ENCODE measurements at places on chromosomes 6 and 20.

GRCh38 chr6:154962753-154963152 lies 32.4 kb upstream of the TIAM2 start:
- no peak for DNase-seq

GRCh38 chr6:110295451-110296165 lies 62.5 kb downstream of the METTL24 start:
- no peak for DNase-seq

DNA sequence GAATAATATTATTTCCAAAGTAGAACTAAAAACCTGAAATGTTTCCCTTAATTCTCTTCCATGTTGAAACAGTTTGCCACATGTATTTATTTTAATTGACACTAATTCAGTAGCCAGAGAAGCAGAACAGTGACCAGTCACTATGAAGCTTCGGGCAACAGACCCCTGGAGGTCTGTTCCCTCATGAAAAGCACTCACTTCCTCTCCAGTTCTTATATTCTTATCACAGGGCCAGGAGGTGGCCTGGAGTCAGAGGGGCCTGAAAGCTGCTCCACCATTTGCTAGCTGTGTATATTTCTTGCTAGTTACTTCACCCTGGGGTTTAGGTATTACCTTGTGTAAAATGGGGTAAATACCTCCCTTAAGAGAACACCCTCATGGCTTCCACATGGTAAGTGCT lies 49.1 kb downstream of the MAP7 start:
- no peak for DNase-seq

- DNase-seq, result no peak
Measured at GRCh38 chr20:37288091-37288490, 1.4 kb upstream of the MANBAL start.

GRCh38 chr6:9697263-9697931 lies 717.5 kb downstream of the TFAP2A start:
- no peak for DNase-seq

DNA sequence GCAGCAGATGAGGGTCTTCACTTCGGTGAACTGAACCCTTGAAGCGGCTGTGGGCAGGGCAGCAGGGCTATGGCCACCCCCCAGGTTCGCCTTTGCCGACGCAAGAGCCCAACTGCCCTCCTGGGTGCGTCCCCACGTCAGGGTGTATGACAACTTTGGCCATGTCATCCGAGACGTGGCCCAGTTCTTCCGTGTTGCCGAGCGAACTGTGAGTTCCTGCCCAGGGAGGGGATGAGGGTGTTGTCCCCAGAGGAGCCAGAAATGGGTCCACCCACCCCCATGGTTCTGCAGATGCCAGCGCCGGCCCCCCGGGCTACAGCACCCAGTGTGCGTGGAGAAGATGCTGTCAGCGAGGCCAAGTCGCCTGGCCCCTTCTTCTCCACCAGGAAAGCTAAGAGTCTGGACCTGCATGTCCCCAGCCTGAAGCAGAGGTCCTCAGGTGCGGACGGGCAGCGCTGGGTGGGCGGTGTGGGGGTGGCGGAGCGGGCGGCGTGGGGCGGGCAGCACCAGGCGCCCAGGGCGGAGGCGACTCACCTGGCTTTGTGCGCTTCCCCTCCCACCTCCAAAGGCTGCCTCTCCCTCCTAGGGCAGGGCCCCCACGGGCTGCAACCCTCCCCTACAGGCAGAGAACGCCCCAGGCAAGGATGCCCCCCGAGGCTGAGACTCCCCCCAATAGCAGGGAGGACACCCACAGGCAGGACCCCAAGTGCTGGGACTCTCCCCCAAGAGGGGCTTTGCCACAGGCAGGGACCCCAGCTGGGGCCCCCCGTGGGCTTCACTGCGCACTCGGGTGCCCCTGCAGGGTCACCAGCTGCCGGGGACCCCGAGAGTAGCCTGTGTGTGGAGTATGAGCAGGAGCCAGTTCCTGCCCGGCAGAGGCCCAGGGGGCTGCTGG lies 6.2 kb upstream of the TNFRSF6B start:
- no peak for DNase-seq

DNA sequence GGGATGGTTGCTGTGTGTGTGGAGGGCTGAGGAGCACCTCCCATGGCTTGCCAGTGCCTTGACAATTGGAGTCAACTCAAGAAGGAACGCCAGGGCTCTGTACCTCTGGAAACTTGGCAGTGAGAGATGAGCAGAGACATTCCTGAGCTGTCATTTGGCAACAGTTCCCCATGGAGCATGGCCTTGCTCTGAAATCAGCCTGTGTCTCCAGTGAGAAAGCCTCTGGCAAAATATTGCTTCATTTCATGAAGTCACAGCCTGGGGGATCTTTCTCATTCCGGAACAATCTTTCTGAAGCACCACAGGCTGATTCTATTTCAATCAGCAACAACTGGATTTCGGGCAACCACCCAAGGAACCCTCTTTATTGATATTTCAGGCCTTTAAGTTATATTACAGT lies 52.2 kb upstream of the FNDC1 start:
- DNase-seq, result no peak

DNA sequence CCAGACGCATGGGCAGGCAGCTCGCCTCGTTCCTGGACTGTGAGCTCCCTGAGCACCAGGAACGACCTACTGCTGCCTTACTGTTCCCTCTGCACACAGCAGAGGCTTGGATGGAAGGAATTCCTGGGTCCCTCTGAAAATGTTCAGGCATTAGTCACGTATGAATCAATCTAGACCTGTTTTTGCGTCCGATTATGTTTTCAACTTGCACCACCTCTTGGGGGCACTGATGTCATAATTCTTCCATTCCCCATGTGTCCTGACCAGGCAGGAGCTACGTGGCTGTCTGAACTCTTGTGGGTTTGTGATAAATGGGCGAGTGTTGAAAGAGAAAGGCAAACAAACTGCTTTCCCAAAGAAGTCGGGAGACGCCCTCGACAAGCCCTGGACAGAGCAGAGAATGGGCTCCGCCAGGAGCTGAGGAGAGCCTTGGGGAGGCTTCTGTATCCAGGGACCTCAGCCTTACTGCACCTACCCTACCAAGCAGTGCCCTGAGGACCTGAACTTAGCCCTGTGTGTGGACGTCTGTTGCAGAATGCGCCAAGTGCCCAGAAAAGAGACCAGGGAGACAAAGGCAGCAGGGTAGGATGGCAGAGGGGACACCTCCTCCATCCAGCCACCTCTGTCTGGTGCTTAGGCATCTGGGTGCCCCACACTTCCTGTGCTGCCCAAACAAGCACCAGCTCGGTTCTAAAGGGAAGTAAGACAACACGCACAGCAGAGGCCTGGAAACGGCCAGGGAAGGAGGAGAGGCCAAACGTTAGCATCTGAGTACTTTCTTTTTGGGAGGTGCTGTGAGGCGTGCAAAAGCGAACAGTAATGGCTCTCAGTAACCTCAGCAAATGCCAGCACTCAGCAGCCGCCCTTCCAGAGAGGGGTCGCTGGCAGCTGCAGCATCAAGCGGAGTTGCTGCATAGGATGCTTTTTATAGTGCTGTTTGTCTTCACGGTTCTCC lies 124.2 kb downstream of the LY86 start:
- no peak for DNase-seq
